ENCODE measurements at places on chromosomes 16 and 17.
A peak's percentile ranks its signal among the peaks of the same experiment; 100 is the strongest.

DNA sequence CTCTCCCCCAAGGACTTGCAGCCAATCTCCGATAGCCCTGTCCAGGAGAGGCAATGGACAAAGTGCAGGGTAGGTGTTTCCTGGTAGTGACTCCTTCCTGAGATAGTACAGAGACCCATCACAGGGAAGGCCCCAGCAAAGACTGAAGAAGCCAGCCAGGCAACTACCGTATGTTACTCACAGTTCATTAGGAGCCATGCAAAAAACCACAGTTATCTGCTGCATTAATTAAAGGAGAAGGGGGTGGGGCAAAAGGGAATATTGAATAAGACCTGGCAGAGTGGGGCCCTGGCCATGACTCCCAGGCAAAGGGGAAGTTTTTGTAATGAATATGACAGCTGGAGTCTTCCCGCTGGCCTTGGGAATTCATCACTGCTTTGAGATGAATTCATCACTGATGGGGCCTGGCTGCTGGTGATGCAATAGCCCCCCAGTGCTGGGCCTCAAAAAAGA, 2.5 kb upstream of the SLC13A2 start:
- DNase-seq, result no peak

DNA sequence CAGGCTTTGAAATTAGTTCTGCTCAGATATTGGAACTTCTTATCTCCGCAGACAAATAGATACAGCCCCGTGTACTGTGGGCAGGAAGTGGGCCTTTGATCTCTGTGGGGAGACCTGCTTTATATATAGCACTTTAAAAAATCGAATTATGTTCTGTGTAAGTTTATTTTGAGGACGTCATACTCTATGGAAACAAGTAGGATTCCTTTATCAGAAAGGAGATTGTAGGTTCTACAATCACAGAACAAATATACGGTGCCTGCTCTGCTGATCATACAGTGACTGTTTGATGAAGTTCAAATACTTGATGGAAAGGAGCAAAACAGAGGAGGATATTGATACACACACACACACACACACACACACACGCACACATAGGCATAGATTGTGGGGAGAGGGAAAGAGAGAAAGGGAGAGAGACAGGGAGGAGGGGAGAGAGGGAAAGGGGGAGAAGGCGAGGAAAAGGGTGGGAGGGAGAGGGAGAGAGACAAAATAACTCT, 14.7 kb upstream of the TMEM220 start:
- DNase-seq, result no peak

DNA sequence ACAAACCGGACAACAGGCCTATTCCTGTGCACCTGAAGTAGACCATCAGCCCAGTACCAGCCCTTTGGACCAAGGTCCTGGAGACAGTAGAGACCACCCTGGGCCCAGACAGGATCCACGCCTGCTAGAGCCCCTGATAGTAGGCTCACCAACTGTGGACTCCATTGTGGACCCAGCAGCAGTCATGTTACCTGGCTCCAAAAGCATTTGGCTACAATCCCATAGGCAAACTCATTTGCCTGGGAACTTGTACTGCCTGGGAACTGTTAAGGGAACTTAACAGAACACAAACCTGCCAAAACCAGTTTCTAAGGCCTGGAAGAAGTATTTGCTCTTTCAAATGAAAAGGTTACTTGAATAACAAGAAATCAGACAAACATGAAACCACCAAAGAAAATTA, 10.0 kb upstream of the ACSM1 start:
- DNase-seq, result no peak

- DNase-seq, result no peak
These were observed 139.2 kb downstream of the TOX3 start for GRCh38 chr16:52407778-52408177.

DNA sequence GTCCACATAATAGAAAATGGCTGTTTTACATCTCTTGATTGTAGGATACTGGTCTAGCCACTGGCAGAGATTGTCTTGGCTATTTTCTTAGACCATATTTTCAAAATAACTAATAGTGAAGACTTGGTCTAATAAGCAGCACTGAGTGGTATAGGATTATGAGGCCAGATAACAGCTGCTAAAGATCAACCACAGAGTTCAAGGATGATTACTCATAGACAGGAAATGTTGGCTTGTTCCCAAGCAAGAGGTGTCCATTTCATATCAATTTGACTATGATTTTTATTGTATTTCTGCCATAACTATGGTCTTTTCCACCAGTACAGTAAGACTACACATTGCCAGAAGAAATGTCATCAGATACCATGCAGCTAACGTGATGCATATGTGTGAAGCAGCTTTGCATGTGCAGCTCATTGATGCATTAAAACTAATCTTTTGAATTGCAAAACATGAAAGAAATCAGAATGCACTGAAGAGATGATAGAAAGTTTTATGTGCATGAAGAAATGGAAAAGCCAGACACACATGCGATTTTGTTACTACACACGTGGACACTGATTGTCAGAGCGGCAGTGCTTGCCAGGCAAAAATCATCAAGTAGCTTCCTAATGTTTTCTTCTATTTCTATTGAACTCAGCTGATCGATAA, 693.3 kb downstream of the CDH11 start:
- no peak for DNase-seq

- DNase-seq, result no peak
These were observed 17.1 kb upstream of the FLCN start for GRCh38 chr17:17254036-17254435.

DNA sequence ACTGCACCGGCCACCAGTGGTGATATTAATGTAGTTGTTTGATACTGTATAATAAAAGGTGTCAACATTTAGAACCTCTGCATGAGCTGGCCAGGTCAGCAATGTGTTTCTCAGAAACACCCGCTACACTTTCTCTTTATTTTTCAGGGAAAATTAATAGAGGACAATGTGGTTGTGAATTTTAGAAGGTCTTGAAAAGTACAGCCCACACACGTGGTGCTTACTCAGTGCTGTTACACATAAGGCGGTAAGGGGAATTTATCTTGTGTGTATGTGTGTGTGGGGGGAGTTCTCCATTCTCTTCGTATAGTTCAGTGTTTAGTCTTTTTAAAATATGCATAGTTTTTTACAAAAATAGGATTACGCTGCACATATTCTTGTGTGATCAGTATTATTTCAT, 4.4 kb upstream of the ZFP1 start:
- DNase-seq, result no peak

GRCh38 chr16:21285314-21285713, 7.2 kb upstream of the CRYM start:
- no peak for DNase-seq

DNA sequence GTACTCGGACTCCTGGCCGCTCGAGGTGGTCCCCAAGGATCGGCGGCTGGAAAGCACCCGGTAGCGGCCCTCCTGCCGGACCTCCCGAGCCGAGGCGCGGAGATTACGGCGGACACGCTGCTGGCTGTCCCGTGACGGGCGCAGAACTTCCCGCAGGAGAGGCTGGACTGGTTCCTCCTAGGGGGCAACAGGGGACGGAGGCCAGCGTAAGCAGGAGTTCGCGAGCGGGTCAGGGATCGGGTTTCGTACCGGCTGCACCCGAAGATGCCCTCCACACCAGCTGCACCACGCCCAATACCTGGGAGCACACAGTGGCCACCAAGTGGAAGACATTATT, 341 bp downstream of the SLC7A6OS start:
- DNase-seq, result no peak

GRCh38 chr16:27434141-27435051, 32.4 kb downstream of the IL21R start:
- DNase-seq, result peak; percentile 15

DNA sequence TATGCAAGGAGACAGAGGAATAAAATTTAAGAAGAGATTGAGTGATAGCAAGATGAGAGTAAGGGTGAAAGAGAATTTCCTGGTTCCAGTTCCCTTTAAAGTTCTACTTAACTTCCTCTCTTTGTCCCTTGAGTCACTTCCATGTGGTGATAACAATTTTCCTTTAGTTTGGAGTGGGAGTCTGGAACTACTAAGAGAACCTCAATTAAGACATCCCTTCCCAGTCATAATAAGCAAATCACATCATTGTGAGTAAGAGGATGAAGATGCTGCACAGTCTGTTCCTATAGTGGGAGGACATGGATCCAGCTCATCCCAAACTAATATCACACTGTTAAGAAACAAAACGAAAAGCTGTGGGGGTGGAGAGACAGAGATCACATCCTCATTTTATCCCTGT, 24.4 kb downstream of the TBX21 start:
- no peak for DNase-seq

GRCh38 chr17:34584805-34585416, 5.5 kb downstream of the TMEM132E start:
- DNase-seq, result no peak

DNA sequence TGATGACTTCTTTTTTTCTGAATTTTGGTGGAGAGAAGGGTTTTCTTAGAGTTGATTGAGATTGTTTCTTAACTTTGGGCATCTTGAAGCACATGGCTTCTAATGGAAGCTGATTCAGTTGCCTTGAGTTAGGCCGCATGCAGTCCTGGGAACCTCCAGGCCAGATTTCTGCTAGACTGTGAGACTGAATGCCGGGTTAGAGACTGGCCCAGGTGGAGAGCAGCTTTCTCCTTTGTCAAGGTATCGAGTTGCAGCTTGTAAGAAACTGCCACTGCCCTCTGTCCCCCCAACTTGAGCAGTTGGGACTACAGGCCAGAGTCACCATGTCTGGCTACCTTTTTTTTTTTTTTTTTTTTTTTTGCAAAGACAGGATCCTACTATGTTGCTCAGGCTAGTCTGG, 77.6 kb downstream of the CLEC16A start:
- no peak for DNase-seq

- no peak for DNase-seq
These were observed 26.5 kb upstream of the SPNS3 start for GRCh38 chr17:4407216-4407615.

DNA sequence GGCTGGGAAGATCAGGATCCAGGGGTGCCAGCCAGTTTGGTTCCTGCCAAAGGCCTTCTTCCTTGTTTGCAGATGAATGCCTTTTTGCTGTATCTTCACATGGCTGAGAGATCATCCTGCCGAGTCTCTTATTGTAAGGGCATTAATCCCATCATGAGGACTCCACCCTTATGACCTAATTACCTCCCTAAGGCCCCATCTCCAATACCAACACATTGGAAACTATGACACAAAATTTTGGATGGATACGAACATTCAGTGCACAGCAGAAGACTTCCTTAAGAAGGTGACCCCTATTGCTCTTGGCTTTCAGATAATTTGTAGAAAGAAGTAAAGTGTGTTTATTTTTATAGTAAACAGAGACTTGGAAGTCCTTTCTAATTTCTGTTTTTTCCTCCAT, 1164.7 kb upstream of the CDH8 start:
- DNase-seq, result no peak

DNA sequence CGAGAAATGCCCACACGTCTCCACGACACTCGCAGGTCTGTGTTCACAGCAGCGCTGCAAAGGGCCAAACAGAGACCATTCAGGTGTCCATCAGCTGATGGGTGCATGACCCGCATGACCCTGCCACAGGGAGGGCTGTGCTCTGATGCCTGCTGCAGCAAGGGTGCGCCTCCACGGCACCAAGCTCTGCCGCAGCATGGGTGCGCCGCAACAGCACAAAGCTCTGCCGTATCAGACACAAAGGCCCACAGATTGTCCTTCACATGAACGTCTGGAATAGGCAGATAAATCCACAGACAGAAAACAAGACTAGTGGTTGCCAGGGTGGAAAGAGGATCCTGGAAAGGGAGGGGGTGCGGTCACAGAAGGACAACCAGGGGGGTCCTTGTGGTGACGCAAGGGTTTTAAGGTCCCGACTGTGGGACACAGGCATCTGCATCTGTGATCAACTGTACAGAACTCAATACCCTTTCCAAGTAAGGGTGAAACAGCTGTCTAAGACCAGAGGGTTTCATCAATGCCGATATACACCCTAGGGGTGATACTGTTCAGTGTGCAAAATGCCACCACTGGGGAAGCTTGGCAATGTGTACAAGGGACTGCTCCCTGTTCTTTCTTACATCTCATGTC, 121.0 kb downstream of the ANKRD11 start:
- DNase-seq, result no peak

DNA sequence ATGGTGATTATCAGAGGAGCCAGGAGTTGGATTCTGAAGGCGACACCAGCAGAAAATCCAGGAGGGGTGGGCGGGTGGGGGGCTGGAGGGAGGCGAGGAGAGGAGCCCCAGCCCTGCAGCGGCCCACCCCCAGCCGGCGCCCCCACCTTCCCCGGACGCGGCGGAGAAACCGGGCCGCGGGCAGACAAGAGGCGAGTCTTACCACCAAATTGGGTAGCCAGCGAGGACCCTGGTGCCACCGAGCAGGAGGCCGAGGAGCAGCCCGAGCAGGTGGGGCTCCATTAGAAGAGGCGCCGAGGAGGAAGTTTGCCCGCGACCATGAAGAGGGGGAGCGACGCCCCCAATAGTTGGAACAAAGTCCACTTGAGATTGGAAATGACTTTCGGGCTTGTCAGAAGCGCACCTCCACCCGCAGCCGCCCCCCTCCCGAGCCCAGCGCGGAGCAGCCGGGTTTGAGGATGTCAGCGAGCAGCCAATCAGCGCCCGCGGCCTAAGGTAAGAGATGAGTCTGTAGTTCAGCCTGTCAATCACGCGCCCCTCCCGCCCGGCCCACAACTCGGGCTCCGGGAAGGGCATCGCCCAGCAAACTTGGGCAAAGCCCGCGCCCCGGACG, at the start of gene WNT3:
Gene WNT3 (minus strand): TSS at position 377 of the 613 bp plus-strand sequence. CDS start 95 bp downstream, at position 282.
- DNase-seq, result peak; percentile 59

- DNase-seq, result no peak
These were observed 19.5 kb downstream of the N4BP1 start for GRCh38 chr16:48590476-48590875.

GRCh38 chr17:32265192-32265923, at the start of gene RHBDL3:
TSS of gene RHBDL3 (plus strand) at chr17:32265832. CDS start at chr17:32266190, 358 bp downstream.
- no peak for DNase-seq

- DNase-seq, result no peak
These were observed 1324.9 kb upstream of the CDH8 start for GRCh38 chr16:63361032-63361624.

- no peak for DNase-seq
These were observed 65.6 kb downstream of the XYLT1 start for GRCh38 chr16:17404941-17405689.

DNA sequence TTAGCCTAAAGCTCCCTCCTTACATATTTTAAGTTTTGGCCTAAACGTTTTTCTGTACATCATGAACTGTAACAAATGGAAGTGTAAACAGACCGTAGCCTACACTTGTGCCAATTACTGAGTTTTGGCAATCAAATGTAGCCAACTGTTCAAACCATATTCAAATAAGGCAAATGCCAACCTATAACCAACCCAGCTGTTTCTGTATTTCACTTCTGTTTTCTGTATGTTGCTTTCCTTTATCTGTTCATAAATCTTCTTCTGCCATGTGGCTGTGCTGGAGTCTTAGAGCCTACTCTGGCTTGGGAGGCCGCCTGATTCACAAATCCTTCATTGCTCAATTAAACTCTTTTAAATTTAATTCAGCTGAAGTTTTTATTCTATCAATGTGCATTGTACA, 6.9 kb upstream of the C16orf78 start:
- no peak for DNase-seq

Measured in activated CD4-positive, alpha-beta memory T cell treated with anti-CD3 and anti-CD28 coated beads, Interleukin-2, amount 10 ng/mL, durations not matched to agents 7 days and 5 days (primary cell).